ENCODE measurements at places on chromosomes 3 and 15.
A peak's percentile ranks its signal among the peaks of the same experiment; 100 is the strongest.

DNA sequence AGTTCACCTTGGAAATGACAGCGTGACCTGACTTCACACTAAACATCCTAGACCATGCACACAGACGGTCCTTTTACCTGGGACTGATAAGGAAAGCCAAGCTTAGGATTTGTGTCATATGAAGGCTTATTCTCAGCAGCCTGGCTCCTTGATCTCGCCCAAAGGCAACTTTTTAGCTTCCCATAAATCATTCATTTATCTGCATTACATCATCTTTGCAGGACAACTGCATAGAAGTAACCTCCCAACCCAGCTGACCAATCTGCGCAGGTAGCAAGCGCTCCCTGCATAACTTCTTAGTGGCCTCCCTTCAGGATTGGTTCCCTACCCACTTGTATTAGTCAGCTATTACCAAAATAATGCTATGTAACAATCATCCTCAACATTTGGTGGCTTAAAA lies 389.9 kb upstream of the PROK2 start:
- no peaks in the 10 kb centered on the region for H3K36me3 ChIP-seq
- H3K4me1 ChIP-seq: no peaks in the 10 kb centered on the region
- H3K4me3 ChIP-seq: no peak overlapping the region
- H3K27ac ChIP-seq: no peak overlapping the region

DNA sequence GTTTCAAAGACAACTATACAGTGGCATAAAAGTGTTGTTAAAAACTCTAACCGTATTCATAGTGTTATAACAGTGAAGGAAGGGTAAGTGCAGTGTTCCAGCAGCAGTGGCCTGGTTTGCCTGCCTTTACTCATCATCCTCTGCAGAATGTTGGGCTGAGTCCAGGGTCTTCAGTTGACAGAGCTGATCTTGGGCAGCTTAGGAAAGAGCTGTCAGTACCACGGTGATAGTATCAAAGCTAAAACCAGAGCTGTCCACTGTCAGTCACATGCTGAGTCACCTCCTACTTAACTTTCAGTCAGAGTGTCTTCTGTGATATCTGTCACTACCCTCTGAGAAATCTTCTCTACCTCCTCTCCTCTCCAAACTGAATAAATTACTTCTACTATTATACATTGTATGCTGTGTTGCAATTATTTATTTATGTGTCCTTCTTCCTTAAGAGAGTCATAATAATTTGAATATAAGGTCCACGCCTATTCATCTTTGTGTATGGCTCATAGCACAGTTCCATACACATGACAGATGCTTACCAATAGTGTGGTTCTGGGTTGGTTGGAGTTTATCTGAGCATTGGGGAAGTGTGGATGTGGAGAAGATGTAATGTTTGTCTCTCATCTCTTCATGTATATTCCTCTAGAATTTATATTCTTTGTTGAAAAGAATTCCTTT lies 242.1 kb downstream of the ZIC1 start:
- no peak overlapping the region for H3K4me3 ChIP-seq
- H3K4me1 ChIP-seq: peaks cover 14% of the 10 kb centered on the region
- no peak for DNase-seq

DNA sequence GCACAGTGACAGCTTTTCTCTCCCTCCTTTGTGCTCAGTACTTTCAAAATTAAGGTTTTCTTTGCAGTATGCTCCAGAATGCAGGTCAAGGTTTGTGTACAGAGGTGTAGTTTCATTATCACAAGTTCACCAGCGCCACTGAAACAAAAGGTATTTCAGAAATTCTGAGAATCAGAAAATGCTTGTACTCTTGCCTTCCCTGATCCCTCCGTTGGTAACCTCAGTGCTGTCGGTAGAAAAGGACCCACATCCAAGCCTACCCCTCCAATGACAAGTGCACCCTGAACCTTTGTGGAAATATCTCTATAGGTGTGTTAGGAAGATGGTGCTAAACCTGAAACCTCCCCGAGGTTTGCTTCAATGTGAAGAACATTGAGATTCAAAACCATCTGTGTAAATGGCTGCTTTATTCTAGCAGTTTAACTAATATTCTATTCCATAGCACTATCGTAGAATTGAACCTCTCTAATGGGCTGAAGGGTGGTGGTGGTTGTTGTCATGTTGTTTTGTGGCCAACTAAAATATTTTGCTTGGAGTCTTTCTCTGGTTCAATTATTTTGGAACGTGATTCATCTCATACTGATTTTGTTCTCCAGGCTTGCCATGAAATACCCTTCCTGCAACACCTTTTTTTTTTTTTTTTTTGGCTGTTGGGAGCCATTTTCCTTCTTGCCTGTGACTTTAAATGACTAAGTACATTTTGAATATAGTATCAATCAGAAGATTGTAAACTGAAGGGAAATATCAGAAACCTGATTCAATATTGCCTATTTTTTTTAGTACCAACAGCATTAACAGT lies 20.7 kb downstream of the ZBTB38 start:
- H3K36me3 ChIP-seq: peaks cover 30% of the 10 kb centered on the region
- H3K27ac ChIP-seq: no peak overlapping the region
- H3K4me3 ChIP-seq: no peak overlapping the region
- peaks cover 7% of the 10 kb centered on the region for H3K4me1 ChIP-seq
- no peaks in the 10 kb centered on the region for H3K27me3 ChIP-seq
- DNase-seq: no peak

DNA sequence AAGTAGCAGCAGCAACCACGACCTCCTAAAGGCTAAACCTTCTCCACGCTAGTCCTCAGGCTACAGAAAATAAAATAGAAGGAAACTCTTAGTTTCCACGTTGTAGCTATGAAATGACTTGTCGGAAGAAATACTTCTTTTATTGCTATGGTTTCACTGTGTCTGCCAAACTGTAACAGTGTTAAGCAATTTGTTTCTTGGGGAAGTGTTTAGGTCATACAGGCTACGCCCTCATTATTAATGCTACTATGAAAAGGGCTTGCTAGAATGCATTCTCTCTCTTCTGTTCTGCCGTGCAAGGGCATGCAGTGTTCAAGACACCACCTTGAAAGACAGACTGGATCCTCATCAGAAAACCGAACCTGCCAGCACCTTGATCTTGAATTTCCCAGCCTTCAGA lies 462.7 kb downstream of the PLOD2 start:
- H3K36me3 ChIP-seq: no peaks in the 10 kb centered on the region
- no peak overlapping the region for H3K27ac ChIP-seq
- no peak for DNase-seq
- H3K27me3 ChIP-seq: no peaks in the 10 kb centered on the region

GRCh38 chr3:40118091-40118490 lies 191.4 kb upstream of the EIF1B start:
- no peaks in the 10 kb centered on the region for H3K27me3 ChIP-seq
- DNase-seq: no peak
- no peaks in the 10 kb centered on the region for H3K36me3 ChIP-seq
- H3K27ac ChIP-seq: no peak overlapping the region
- H3K4me1 ChIP-seq: no peaks in the 10 kb centered on the region
- H3K4me3 ChIP-seq: no peak overlapping the region

DNA sequence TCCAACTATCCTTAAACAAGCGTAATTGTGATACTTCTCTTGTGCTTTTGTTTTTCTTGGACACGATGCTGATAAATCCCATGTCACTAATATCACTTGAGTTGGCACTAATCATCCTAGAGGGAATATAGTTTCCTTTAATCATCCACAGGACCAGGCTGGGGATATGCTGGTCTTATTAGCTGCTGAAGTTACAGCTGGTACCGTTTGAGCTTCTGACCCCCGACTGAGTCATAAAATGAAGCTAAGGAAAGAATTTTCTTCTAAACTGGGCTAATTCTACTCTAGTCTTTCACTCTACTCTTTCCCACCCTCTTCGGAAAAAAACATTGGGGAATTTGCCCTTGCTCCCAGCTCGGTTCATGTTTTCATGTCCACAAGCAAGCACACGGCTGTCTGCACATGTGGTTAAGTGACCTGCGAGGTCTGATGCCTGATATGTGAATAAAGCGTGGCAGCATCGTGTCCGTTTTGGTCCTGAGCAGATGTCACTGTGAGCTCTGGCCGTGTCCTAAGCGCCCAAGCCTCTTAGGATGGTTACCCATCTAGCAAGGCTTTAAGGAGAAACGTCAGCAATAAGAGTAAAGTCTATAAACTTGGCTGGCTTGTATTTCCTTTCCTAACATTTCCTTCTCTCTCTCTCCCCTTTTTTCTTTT lies 223.7 kb downstream of the ITPR1 start:
- no peaks in the 10 kb centered on the region for H3K27me3 ChIP-seq
- H3K4me3 ChIP-seq: no peak overlapping the region
- DNase-seq: no peak
- no peak overlapping the region for H3K27ac ChIP-seq
- H3K36me3 ChIP-seq: no peaks in the 10 kb centered on the region

- 0 out of 2 replicates have a peak, but pooled peaks cover 4% of the 10 kb centered on the region for H3K4me1 ChIP-seq
- no peak overlapping the region for H3K27ac ChIP-seq
- no peaks in the 10 kb centered on the region for H3K27me3 ChIP-seq
- DNase-seq: no peak
- H3K36me3 ChIP-seq: no peaks in the 10 kb centered on the region
- H3K4me3 ChIP-seq: no peak overlapping the region
Measured at GRCh38 chr3:72560846-72561675, 287.2 kb downstream of the SHQ1 start.

GRCh38 chr15:50911621-50912020 lies 3.1 kb downstream of the AP4E1 start:
- DNase-seq: no peak
- no peaks in the 10 kb centered on the region for H3K27me3 ChIP-seq
- peaks cover 4% of the 10 kb centered on the region for H3K36me3 ChIP-seq
- H3K27ac ChIP-seq: no peak overlapping the region
- H3K4me1 ChIP-seq: no peaks in the 10 kb centered on the region

- peak within 1 kb of the TSS; percentile 70 for H3K4me3 ChIP-seq
- H3K36me3 ChIP-seq: no peaks in the 10 kb centered on the region
- peak; percentile 54 for DNase-seq
- no peaks in the 10 kb centered on the region for H3K27me3 ChIP-seq
- H3K27ac ChIP-seq: peak within 1 kb of the TSS; percentile 83
- no peaks in the 10 kb centered on the region for H3K4me1 ChIP-seq
Measured at GRCh38 chr15:23565395-23566070, at the start of gene MKRN3. Gene MKRN3 (plus strand): TSS chr15:23565674. CDS start chr15:23565783, 109 bp downstream.

GRCh38 chr3:11568503-11569155 lies 75.1 kb downstream of the VGLL4 start:
- no peak for DNase-seq
- H3K27me3 ChIP-seq: no peaks in the 10 kb centered on the region
- H3K36me3 ChIP-seq: peaks cover 14% of the 10 kb centered on the region
- no peak overlapping the region for H3K27ac ChIP-seq
- peaks cover 11% of the 10 kb centered on the region for H3K4me1 ChIP-seq
- H3K4me3 ChIP-seq: no peak overlapping the region

GRCh38 chr3:65545429-65545828 lies 493.3 kb downstream of the MAGI1 start:
- no peak overlapping the region for H3K4me3 ChIP-seq
- H3K27me3 ChIP-seq: no peaks in the 10 kb centered on the region
- DNase-seq: no peak
- H3K4me1 ChIP-seq: no peaks in the 10 kb centered on the region

DNA sequence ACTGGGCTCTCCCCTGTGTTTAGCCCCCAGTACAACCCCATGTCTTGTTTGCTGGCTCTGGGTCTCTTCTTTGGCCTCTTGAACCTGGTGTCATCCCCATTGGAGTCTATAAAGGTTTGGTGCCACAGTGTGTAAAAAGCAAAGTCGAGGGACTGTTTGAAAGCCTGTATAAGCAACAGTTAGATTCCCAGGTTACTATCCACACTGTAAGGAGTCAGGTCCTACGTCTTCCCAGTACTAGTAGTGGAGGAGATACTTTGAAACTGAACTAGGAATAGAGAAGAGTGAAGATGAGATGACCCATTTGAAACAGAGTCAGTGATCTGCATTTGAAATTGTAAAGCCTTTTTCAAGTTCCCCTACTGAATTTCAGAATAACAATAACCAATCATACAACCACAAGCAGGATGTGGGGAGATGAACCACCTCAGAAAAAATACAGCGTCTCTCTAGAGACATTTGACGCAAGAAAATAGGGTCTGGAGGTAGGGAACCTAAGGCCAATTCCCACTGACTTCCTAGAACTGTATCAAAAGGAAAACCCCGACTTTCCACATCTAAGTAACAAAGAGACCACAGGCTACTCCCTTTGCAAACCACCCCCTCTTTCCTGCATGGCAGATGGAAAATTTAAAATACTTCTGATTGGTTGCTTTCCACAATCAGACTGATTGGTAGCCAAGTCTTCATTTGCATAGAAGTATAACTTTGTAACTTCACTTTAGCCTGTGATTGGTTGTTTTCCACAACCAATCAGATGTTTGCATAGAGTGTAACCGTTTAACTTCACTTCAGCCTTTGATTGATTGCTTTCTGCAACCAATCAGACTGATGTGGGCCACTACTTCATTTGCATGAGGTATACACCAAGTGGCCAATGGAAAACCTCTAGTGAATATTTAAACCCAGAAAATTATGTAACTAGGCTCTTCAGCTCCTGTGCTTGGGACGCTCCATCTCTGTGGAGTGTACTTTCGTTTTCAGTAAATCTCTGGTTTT lies 49.9 kb upstream of the NEDD4 start:
- DNase-seq: no peak
- H3K27ac ChIP-seq: 0 out of 2 replicates have a peak overlapping the region, but pooled peaks have one; percentile 13
- H3K27me3 ChIP-seq: no peaks in the 10 kb centered on the region
- peaks cover 25% of the 10 kb centered on the region for H3K4me1 ChIP-seq
- no peak overlapping the region for H3K4me3 ChIP-seq

DNA sequence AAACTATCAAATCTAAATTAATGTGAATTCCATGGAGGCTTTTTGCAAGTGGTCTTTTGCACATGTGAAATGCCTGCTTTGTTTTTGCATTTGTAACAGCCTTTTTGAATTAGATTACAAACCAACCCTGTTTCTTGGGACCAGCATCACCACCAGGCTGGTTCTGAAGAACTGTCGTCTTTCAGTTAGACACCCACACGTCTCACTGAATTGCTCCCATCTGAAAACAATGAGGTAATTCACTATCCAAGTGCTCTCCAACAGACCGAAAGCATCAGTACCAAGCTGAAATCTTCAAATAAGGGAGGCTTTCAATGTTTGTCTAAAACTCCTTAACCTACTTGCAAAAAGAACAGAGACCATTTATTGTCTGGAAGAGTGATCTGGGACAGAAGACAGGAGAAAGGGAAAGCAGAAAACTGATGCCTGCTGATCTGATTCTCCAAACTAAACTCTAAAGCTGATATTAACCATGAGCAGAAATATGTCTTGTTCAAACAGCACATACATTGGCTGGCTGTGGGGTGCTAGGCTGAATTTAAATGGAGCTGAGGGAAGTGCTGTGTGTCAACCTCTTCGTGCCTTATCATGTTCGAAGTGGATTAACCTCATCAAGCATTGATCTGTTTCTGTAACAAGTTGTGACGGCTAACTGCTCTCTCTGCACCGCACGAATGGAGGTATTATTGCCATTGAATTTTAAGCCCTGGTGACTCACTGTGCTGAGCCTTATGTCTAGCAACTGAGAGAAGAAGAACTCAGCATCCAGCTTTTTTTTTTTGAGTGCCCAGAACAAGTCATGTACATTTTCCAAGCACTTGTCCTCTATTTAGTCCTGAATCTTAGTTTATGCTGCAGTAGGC lies 213.7 kb upstream of the P2RY1 start:
- no peaks in the 10 kb centered on the region for H3K4me1 ChIP-seq
- H3K27me3 ChIP-seq: no peaks in the 10 kb centered on the region
- no peak overlapping the region for H3K27ac ChIP-seq
- no peak for DNase-seq

GRCh38 chr15:45618813-45619212 lies 16.0 kb upstream of the SQOR start:
- no peak overlapping the region for H3K4me3 ChIP-seq
- no peaks in the 10 kb centered on the region for H3K4me1 ChIP-seq
